ENCODE measurements at places on chromosomes 5 and 9.

DNA sequence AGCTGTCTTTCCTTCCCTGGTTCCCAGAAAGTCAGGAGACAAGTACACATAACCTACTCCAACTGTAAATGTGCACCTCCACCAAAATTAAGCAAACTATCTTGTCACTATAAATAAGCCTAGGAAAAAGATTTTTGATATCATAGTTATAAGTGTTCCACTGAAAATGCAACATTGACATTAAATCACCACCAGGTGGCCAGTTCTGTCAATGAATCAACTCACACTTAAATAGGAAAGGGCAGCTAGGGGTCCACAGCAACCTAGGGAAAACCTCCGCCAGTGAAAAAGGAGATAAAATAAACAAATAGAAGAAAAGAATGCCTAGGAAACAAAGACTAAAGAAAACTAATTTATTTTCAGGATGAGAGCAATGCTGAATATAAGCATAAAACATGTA lies 243.0 kb upstream of the PTPRD start:
- no peak for DNase-seq

DNA sequence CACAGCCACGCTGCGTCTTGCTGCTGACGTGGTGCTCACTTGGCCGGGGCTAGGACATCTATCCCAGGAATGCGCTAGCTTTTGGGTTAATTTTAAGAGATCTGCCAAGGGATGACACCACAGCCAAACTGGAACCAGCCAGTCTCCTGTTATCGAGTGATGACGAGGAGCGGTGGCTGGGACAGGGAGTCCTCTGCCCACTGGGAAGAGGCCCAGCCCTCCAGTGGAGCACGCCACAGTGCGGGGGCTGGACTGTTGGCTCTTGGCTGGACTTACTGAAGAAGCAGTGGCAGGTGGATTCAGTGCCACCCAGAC lies 55.1 kb upstream of the PHYKPL start:
- no peak for DNase-seq

DNA sequence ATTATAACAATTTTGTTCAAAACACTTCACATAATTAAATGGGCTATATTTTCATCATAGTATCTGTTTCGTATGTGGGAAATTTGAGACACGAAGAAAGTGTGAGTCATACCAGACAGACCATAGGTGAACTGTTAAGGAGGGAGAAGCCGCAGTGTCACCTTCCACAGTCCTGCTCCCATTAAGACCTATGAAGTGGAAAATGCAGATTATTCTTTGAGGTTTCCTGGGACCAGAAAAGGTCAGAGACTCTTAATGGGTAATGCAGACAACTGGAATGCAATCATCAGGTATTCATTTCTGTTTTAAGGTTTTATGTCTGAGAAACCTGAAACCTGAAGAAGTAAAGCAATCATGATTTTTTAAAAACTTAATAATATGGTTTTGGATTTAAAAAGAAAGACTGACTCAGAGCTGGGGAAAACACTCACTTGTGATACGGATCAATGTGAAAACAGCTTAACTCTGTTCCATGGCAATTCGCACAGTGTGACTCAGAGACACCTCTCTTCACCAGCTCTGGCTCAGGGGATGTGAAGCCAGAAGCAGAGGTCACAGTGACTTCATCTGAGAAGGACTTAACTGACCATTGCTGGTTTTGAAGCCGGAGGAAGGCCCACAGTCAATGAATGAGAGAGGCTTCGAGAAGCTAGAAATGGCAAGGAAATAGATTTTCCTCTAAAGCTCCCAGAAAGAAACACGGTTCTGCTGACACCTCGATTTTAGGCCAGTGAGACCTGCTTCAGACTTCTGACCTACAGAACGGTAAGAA lies 17.2 kb upstream of the GCNT1 start:
- DNase-seq = no peak

GRCh38 chr5:103862398-103862797 lies 299.8 kb upstream of the NUDT12 start:
- no peak for DNase-seq

GRCh38 chr5:84255315-84255714 lies 129.4 kb downstream of the EDIL3 start:
- no peak for DNase-seq

GRCh38 chr5:176341325-176342157 lies 20.0 kb downstream of the KIAA1191 start:
- DNase-seq = no peak

GRCh38 chr5:74673011-74673790 lies 11.8 kb upstream of the HEXB start:
- no peak for DNase-seq

DNA sequence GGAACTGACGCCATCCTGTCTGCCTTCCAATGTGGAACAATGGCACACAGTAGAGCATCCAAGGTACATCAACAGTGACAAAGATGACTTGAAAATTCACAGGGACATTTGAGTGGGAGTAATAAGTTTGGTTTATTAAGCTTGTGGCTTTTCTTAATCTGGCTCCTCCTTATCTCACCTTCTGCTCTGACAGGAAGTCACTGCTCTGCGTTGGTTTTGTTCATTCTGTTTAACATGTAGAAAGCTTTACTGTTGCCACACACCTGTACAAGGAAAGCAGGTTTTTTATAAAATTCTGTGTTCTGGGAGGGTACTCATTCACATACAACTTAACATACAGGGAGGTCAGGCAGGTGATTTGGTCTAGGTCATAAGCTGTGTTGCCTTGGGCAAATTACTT lies 1.6 kb upstream of the GZMK start:
- no peak for DNase-seq

DNA sequence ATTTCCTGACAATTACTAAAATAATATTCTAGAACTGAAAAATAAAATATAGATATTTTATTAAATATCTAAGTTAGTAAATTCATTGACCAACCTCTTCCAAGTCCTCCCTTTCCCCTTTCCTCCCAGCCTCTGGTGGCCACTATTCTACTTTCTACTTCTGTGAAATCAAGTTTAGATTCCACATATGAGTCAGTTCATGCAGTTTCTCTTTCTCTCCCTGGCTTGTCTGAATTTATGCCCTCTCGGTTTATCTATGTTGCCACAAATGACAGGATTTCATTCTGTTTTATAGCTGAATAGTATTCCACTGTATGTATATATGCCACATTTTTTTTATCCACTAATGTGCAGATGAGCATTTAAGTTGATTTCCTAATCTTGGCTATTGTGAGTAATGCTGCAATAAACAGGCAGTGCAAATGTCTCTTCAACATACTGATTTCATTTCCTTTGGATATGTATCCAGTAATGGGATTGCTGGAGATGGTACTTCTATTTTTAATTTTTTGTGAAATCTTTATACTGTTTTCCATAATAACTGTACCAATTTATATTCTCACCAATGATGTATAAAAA lies 52.3 kb downstream of the WDR36 start:
- DNase-seq = no peak

- no peak for DNase-seq
Observed at GRCh38 chr5:139374909-139375308, 8.2 kb downstream of the SLC23A1 start.

GRCh38 chr9:120783602-120784047 lies 9.6 kb downstream of the FBXW2 start:
- DNase-seq = no peak

- DNase-seq = no peak
Observed at GRCh38 chr5:1031306-1031959, 22.8 kb downstream of the NKD2 start.

DNA sequence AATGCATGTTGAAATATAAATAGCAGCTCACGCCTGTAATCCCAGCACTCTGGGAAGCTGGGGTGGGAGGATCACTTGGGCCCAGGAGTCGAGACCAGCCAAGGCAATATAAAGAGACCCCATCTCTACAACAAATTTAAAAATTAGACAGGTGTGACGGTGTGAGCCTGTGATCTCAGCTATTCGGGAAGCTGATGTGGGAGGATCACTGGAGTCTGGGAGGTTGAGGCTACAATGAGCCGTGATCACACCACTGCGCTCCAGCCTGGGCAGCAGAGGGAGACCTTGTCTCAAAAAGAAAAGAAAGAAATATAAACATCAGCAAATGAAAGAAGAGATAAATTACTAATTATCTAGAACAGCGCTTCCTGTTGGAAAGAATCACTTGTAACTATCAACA lies 105.0 kb downstream of the MAPKAP1 start:
- no peak for DNase-seq

DNA sequence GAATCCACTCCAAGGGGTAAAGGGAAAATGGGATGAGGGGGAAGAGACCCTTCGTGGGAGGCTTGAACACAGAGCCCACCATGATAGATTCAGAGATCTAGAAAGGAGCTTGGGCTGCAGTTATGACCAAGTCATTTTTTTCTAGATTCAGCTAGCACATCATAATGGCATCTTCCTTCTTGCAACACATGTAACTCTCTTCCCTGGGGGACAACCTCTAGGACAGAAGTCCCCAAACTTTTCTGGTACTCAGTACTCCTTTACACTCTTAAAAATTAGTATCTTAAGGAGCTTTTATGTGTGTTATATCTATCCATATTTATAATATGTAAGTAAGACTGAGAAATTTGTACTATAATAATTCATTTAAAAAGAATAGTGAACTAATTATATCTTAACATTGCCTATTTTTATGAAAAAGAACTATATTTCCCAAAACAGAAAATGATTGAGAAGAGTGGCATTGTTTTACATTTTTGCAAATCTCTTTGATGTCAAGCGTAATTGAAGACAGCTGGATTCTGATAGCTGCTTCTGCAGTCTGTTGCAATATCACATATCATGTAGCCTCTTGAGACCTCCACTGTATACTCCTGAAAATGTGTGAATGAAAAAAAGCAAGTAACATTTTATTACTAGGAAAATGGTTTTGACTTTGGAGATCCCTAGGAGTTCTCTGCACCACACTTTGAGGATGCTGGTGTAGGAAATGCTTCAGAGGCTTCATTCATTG lies 875 bp downstream of the ACO1 start:
- DNase-seq = no peak

- DNase-seq = no peak
Observed at GRCh38 chr5:171355302-171355724, 32.3 kb upstream of the NPM1 start.

All from SIG-M5 (cell line).